ENCODE measurements at places on chromosomes 5 and 9. TPM values are rescaled to one million over a fixed set of nuclear protein-coding genes. Genes with fewer than 3 reads are reported as not detected.

Gene EPB41L4A
- total RNA-seq: 20.5 TPM

DNA sequence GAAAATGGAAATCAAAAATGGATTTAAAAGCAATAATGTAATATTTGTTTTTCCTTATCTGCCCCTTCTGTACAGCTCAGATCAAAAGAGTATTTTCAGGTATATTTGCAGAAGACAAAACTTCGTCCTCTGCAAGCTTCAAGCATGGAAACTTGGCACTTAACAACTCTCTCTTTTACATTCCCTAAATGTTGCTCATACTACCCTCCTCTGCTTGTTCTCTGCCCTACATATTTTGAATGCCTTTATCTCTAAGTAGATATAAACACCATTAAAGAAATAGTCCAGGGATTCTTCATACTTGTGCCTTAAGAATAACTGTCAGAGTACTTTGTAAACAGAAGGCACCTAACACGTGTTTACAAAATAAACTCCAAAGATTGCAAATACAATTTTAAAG lies 19.2 kb upstream of the SMC2 start:
- no peak for DNase-seq

DNA sequence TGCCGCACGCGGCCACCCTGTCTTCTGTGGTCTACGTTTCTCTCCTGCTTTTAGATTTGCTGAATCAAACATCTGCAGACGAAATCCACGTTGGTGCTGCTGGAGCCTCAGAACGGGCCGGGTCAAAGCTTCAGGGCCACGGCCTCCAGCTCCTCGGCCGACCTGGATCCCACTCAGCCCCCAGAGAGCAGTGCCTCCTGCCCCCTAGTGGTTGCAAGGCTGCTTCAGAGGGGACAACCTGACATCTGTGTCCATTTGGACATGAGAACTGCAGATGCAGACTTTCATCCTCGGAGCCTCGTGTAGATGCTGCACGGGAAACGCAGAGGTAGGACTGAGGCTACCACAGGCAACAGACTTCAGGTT lies 23.0 kb upstream of the SLC6A3 start:
- DNase-seq: peak; percentile 32

DNA sequence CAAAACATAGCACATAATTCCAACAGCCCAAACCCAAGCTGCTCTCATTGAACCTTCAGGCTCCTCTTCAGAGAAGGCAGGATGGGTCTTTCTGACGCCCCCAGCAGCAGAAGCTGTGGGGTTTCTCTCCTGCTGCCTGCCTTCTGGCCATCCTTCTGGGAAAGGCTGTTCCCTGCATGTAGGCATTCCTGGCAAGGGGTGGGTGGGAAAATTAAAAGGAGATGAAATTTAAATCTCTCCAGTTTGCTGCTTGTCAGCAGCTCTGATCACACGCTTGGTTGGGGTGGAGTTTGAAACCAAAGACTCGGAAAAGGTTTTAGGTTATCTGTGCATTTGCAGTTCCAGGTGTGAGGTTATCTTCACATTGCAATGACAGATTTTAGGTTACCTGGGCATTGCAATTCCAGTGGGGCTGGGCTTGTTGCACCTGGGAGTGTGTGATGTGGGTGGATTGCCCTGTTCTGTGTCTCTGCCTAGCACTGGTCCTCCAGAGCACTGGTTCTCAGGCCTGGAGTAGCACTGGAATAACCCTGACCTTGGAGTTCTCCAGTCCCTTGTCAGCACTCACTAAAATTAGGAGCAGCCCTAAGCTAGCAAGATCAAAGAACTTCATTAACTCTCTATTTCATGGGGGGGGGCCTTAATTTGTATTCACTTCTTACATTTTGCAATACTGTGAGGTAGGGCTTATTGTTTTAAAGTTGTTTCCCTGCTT lies 109.7 kb downstream of the PDZD2 start:
- no peak for DNase-seq

DNA sequence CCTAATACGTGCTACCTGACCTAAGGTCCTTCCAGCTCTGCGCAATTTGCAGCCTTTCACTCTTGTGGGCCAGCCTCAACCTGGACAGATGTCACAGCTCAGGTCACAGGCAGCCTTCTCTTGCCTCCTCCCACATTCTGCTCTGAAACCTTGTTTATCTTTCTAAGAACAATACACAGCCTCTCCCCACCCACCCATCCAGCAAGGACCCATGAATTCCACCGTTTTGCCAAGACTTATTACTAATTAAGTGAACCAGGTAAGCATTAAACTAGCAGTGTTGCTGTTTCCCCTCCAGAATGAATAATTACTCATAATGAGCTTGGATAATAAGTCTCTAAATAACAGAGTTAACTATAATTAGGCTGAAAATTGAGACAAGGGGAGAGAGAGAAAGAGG lies 11.0 kb downstream of the FABP6 start:
- no peak for DNase-seq

Gene TERT
- total RNA-seq: not detected

DNA sequence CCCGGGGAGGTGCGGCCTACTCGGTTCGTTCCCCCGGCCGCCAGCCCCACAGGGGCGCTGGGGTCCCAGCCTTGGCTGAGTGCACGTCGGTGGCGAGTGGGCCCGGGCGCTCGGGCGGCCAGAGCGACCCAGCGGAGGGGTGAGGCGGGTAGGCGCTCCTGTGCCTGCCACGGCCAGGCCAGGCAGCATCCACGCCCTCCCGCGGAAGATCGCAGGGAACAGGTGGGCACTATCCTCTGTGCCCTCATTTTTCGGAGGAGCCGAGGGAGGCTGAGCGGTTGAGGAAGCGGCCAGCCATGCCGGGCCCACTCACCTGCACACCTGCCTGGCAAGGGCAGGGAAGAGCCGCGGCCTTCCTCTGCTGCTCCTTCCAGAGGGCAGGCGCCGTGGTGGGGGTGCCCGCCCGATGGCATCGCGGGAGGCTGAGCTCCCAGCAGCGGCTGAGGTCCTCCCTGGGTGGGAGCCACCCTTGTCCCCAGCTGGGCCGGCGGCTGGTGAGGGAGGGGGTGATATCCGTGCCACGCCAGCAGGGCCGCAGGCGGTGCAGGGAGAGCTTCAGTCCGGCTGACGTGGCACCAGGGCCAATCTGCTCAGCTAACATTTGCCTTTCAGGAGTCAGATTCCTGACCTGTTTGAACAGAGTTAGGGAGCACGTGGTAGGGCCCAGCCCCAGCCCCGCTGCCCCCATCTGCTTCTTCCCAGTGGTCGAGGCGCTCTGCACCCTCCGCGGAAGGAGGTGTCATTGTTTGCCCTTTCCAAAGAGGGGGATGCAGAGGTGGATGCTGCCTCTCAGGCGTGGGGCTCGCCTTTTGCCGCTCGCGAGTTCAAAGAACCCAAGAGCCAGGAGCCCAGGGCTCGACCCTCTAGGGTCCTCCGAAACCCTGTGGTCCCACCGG lies 1.6 kb upstream of the SEC16A start:
- DNase-seq: no peak

DNA sequence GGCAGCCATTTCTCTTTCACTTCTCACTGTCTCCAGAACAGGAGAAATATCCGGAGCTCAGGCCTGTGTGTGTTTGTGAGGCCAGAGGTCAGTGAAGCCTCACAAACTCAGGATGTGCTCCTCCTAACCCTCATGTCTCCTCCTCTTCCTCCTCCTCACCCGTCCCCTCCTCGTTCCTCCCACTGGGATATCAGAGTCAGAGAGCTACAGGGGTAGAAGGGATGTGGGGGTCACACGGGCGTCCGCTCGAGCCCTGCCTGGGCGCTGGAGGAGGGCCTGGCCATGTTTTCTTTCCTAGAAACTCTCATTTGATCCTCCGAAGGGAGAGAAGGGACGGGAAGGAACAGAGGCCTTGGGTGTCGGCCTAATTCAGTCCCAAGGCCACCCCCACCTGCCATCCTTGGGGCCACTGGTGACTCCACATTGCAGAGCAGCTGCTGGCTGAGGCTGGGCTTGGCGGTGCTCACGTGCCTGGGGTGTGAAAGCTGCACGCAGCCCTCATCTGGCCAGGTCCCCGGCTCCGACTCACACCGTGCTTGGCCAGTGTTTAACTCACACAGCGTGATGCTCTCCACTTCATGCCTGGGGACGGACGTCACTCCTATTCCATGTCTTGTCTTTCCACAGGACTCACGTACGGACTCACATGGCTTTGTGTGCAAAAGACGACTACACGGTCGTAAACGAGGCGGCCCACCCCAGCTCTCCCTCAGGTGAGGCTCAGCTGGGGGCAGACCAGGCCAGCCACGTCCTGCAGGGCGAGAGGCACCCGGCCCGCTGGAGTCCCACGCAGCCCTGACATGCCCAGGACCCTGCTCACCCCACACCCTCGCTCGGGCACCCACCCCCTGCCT lies 22.6 kb upstream of the SLC6A19 start:
- DNase-seq: peak; percentile 36

- DNase-seq: no peak
Measured at GRCh38 chr5:151383011-151383410, 35.7 kb upstream of the SLC36A2 start.

- no peak for DNase-seq
Measured at GRCh38 chr5:118990582-118990981, 2.2 kb upstream of the DTWD2 start.

GRCh38 chr9:36161187-36161586 lies 8.0 kb upstream of the CCIN start:
- DNase-seq: no peak

GRCh38 chr9:114985959-114986501 lies 55.6 kb upstream of the TNFSF8 start:
- DNase-seq: no peak

GRCh38 chr5:151094852-151095245 lies 14.0 kb upstream of the TNIP1 start:
- no peak for DNase-seq

DNA sequence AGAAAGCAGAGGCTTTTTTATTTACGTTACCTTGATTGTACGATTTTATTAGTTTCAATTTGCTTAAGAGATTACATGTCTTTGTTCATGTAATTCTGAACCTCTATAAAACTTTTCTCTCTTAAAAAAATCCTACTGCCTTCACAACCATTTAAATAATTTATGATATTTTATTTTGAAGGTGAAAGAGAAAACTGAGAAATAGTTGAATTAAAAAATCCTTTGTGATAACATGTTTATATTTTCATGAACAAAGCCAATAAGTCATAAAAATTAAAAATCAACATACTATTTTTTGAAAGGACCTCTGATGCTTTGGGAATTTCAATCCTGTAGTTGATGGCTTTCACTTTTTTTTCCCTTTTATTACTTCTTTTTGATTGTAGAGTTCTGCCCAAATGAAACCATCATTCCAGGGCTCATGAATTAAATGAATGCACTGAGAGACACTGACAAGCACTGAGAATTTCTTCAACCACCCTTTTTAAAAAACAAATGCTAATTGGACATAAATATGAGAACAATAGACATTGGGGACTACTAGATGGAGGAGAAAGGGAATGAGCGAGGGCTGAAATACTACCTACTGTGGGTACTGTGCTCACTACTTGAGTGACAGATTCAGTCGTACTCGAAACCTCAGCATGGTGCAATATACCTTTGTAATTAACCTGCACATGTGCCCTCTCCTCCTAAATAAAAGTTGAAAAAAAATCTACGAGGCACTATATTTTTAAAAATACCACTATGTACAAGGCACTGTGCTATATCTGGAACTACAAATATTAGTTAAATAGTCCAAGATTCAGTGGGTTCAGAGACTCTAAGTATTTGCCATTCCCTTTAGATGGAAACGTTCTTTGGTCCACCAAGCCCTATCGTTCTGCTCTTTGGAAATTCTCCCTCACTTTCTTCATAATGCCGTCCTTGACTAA lies 5.9 kb downstream of the CDKN2A start:
- no peak for DNase-seq

- DNase-seq: no peak
Measured at GRCh38 chr9:71518045-71518827, 250.1 kb downstream of the CEMIP2 start.

Gene PTGES
- 4.5 TPM for total RNA-seq

DNA sequence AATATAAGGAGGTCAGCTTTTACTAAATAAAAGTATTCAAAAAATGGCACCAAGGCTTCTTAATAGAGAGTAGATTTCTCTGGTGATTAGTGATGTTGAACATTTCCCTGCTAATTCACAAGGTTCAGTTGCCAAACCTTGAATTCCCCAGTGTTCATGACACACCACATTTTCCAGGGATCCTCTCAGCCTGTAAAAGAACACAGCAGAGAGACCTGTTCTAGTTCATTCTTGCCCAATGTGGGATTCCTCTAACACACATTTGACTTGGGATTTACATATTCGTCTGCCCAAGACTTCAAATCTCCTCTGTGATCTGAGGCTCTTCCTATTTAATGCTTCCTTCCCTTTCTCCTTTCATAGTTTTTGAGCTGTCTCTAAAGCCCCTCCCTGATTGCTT lies 273.2 kb upstream of the CDH9 start:
- DNase-seq: no peak

DNA sequence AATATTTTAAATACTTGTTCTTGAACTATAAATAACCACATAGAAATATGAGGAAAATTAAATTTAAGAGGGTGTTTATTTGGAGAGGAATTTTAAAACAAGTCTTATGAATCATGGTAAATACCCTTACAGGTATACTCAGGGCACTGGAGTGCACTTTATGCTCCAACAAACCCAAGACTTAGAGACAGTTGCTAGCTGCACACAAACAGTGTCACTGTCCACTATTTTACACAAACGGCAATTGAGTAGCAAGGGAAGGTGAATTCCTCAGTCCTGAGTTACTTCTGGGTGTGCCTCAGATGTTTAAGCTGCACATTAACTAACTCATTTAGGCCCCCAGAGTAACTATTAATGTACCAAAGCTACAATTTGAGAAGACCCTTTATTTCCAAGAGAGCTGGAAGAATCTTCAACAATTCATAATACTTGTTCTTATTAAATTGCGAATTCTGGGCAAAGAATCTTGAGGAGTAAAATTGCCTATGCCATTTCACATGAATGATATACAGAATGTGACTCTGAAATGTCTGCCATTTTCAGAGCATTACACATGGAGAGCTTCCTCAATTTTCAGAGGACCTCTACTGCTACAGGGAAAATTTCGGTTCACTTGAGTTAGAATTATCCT lies 371.2 kb downstream of the PDE4D start:
- no peak for DNase-seq

GRCh38 chr9:108845507-108845906 lies 10.3 kb downstream of the ACTL7B start:
- no peak for DNase-seq

DNA sequence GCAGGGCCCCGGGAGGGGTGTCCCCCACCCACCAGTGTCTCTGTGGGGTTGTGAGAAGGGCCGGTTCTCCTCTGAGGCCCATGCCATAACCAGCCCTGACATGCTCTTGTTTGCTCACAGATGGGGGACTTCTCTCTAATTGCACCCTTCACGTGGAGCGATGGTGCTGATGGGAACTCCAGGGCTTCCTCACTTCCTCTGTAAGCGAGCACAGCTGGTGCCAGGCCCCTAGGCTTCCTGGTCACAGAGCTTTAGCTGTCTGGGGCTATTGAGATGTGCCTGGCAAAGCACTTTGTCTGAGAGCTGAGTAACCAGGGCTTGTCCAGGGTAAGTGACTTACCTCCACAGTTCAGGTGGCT lies 36.4 kb downstream of the PHF2 start:
- DNase-seq: no peak

Gene ADAMTS6
- total RNA-seq: 0.78 TPM

GRCh38 chr5:2710910-2711309 lies 40.6 kb downstream of the IRX2 start:
- DNase-seq: no peak

Gene DMRT3
- total RNA-seq: not detected
